NB4 (cell line): ENCODE measurements at places on chromosomes 2 and 18.

- DNase-seq: no peak
These were observed 446.9 kb upstream of the NRP2 start for GRCh38 chr2:205235434-205235833.

GRCh38 chr2:10957391-10957790, 45.7 kb downstream of the KCNF1 start:
- no peak for DNase-seq

- peak; percentile 46 for DNase-seq
These were observed 93.6 kb downstream of the GYPC start for GRCh38 chr2:126749537-126749936.

GRCh38 chr2:236659758-236660150, 90.1 kb downstream of the ACKR3 start:
- no peak for DNase-seq

DNA sequence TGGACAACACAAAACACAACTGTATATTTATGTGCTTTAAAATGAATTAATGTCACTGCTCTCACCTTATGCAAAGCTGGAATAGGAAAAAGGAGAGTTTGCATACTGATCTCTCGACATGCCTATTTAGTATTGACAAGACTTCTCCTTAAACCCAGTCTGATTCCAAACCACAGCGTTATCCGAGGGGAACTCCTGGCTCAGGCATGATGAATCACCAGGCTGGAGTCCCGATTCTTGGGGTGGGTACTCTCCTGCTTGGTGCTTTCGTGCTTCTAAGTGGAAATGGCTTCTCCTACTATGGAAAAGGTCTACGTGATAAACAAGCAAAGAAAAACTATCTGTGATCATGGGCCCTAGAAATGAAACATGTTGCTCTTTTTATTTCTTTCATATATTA, 88.9 kb upstream of the SLC35G4 start:
- no peak for DNase-seq

DNA sequence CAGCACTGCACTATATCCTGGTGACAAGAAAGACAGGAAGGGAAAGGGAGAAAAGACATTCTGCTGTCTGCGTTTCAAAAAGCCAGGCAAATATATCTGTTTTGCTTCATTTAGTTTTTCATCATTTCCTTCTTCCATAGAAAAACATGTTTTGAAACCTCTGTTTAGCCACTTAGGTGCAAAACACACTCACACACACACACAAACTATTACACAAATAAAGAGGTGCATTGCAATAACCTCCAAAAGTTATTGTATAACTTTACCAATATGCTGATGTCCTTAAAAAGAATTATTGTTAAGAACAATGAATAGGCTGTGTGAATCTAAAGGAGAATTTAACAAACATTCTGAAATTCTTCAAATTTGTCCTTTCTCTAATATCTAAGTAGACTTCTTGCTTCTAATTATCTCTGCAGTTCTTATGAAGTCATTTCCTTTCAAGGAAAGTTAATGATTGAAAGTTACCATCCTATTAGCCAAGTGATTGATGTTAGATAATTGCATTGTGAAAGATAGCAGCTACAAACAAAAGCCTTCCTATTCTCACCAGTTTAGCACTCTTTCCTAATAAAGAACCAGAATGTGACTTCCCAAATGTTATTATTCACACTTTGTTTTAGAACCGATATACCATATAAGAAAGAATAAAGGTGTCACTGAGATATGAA, 516.7 kb downstream of the KCNJ3 start:
- no peak for DNase-seq

DNA sequence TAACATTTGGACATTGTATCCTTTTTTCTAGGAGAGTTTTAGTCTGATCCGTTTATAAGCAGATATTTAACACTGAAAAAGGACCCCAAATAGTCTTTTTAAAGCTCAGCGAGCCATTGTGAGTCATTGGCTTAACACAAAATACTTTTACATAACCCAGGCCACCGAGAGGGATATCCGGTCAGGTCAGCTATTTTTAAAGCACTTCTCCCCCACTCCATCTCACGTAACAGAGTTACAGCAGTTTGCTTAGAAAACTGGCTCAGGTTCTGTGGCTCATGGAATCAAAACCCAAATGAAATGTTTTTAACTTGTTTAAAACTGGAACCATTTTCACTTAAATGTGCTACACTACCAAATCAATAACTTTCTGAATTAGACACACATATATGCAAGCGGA, 23.9 kb downstream of the COL4A3 start:
- DNase-seq: peak; percentile 65

DNA sequence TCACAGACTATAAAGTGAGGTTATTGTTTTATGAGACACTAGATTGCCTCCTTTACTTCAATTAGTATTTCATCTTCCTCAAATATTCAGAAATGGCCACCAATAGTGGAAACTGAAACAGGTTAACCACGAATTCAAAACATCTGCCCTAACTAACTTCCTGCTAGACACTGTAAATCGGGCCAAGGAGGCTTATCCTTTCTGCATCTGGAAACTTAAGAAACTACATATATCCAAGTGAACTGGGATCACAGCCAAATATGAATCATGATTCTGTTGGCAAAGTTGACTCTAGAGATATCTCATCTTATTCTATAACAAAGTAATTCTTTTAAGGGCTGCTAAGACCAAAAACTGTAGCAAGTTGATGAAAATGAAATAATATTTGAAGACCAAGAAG, 136.6 kb upstream of the ZC3H15 start:
- DNase-seq: peak; percentile 18

- DNase-seq: peak; percentile 11
These were observed 84.9 kb downstream of the MAPK4 start for GRCh38 chr18:50644807-50645206.

- DNase-seq: no peak
These were observed 54.9 kb downstream of the THUMPD2 start for GRCh38 chr2:39723946-39724827.

DNA sequence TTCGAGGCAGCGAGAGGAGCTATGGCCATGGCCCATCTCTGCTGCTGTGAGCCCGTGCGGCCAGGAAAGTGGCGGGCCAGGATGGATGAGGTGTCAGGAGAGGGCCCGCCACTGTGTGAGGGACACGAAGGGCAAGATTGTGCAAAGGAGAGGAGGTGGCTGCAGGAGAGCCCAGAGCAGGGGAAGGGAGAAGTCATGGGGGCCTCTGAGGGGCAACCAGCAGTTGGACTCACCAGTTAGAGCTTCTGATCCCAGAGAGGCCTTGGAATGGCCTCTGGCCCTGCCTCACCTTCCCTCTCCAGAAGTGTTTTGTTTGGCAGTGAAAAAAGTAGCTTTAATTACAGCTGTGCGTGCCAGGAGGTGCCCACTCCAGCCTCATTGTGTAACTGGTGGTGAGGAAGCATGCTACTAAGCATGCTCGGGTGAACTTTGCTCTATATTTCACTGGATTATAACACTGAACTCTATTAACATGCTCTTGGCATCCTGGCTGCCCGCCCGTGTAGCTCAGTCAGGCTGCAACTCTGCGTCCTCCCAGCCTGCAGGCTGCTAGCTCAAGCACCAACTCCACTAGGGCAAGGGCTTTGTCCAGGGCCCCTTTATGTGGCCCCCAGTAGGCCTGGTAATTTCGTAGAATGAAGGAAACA, 34.2 kb downstream of the IMPA2 start:
- no peak for DNase-seq

DNA sequence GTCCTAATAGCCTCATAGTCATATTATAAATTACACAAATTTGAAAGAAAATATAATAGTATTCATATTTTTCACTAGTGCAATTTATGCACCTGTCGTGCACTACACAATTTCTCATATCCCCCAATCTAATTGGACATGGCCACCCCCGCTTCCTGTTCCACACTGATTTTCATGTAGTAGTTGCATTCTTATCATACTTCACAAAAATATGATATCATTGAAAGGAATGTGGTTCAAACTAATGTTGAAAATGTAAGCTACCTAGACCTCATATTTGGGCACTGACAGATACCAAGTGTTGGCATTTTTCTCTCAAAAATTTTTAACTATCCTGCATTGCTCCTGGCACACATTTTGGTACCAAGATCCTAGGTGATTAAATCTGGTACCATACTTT, 985.5 kb upstream of the POU3F3 start:
- DNase-seq: no peak

DNA sequence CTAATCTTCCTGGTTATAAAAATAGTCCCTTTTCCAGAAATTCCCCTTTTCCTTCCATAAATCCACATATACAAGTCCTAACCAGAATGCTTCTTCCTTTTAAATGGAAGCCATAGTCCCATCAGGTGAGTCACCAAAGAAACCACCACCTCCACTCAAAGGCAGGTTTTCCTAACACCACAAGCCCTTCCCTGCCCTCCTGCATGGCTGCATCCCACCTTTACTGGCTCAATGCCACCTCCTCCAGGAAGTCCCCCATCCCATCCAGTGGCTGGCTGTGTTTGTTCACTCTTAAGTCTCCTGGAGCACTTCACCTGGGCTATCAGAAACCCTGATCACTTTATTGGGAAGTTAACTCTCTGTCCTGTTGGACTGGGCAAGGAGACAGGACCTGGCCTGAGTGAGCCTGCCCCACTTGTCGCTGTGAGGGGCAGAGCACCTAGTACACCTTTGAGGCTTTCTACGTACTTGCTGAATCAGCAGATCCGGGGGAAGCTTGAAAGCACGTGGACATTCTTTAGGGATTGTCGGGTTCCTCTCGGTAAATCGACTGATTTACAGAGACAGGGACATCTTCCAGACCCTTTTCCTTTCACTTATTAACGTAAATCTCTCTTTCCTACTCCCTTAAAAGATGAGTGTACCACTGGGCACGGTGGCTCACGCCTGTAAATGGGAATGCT, 71.0 kb downstream of the NGEF start:
- no peak for DNase-seq

GRCh38 chr2:199955339-199956061, at the start of the genes MAIP1 and TYW5:
MAIP1 (plus strand) TSS chr2:199955582; CDS start chr2:199955799, 217 bp downstream.
TYW5 (minus strand) TSS chr2:199955491; CDS start chr2:199955470, 21 bp downstream.
- DNase-seq: peak; percentile 90

DNA sequence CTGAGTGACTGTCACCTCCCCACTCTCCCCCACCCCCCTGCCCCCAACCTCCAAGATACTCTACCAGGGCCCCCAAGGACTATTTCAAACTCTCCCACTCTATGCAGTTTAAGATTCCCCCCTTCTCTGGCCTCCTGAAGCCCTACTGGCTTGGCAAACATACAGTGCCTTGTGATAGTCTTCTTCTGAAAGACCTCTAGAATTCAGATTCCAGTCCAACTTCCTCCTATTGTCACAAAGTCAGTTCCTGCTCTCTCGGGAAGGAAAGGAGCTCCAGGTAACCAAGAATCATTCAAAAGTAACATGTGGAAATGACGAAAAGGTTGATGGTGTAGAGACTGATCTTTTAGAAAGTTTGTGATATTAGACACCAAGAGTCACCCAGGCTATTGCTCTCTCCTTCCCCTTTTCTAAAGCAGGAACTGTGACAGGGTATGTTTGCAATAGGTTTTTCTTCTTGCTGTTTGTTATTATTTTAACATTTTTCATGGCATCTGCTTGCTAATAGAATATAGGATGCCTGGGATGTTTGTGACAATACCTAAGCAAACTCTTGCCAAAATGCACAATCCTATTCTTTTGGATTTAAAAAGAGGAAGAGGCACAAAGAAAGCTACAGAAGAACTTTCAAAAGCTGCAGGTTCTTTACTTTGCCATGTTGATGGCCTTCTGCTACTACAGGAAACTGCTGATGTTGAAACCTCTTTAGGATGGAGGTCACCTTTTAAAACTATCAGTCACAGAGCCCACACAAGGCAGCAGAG, 93.5 kb upstream of the MGAT4A start:
- DNase-seq: peak; percentile 77

GRCh38 chr2:233116946-233117345, 56.8 kb downstream of the INPP5D start:
- no peak for DNase-seq

GRCh38 chr18:8571399-8571798, 37.8 kb upstream of the RAB12 start:
- DNase-seq: no peak

DNA sequence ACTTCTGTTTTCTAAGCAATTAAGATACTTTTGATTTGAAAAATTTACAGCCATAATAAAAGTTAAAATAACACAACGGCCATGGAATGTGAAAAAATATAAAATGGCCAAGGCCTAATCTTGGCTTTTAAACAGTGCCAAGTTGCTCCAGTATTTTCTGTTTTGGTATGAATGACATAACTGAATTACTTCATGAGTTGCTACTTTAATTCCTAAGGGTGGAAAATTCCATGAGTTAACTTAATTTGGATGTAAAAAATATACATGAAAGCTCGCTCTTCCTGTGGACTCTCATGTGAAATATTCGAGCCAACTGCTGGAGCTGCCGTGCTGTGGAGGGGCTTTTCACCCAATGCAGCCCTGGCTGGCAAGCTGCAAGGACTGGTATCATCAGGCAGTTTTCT, 286.0 kb upstream of the CCDC68 start:
- DNase-seq: no peak
